Activated CD8-positive, alpha-beta memory T cell treated with anti-CD3 and anti-CD28 coated beads, Interleukin-2, amount 10 ng/mL, durations not matched to agents 7 days and 5 days (primary cell): ENCODE measurements at places on chromosomes 11 and 22. TPM values are rescaled to one million over a fixed set of nuclear protein-coding genes. Genes with fewer than 3 reads are reported as not detected.

Gene IGLL1
- 0.42 TPM for total RNA-seq

Gene CASP5
- total RNA-seq = not detected

DNA sequence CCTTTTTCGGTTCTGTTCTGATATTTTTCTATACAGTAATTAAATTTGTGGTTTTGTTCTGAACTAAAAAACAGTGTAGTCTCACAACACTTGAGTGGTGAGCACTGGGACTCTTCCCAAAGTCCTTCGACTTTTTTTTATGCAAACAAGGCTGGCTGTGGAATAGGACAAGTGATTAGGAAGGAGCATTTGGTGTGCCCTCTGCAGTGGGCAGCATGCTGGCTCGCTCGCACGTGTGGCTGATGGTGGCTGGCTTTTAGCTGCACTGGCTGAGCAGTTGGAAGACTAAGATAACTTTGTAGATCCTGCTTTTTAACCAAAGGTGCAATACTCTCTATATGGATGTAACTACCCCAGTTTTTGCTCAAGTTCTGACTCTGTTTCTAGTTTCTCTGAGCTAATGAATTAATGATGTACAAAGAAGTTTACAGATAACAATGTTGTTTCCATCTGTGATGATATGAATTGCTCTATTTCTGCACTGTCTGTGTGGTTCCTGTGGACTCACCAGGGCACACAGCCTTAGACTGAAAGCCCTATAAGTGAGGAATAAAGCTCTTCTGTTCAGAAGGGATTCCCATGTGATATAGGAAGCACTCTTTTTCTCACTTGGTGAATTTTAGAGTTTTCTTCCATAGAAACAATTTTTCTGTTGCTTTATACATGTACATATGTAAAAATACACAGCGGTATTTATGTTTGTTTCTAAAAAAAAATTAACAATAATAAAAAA lies 143.1 kb upstream of the RASSF10 start:
- H3K27me3 ChIP-seq = peaks cover 58% of the 10 kb centered on the region
- no peak overlapping the region for H3K4me3 ChIP-seq
- H3K4me1 ChIP-seq = peaks cover 3% of the 10 kb centered on the region
- no peak for DNase-seq

- no peaks in the 10 kb centered on the region for H3K27me3 ChIP-seq
- DNase-seq = no peak
- peaks cover 19% of the 10 kb centered on the region for H3K36me3 ChIP-seq
- H3K4me1 ChIP-seq = peaks cover 14% of the 10 kb centered on the region
- no peak overlapping the region for H3K27ac ChIP-seq
- no peak overlapping the region for H3K4me3 ChIP-seq
Measured at GRCh38 chr22:26709617-26710390, 52.4 kb downstream of the MIAT start.

Gene GGT5
- total RNA-seq = 0.40 TPM

DNA sequence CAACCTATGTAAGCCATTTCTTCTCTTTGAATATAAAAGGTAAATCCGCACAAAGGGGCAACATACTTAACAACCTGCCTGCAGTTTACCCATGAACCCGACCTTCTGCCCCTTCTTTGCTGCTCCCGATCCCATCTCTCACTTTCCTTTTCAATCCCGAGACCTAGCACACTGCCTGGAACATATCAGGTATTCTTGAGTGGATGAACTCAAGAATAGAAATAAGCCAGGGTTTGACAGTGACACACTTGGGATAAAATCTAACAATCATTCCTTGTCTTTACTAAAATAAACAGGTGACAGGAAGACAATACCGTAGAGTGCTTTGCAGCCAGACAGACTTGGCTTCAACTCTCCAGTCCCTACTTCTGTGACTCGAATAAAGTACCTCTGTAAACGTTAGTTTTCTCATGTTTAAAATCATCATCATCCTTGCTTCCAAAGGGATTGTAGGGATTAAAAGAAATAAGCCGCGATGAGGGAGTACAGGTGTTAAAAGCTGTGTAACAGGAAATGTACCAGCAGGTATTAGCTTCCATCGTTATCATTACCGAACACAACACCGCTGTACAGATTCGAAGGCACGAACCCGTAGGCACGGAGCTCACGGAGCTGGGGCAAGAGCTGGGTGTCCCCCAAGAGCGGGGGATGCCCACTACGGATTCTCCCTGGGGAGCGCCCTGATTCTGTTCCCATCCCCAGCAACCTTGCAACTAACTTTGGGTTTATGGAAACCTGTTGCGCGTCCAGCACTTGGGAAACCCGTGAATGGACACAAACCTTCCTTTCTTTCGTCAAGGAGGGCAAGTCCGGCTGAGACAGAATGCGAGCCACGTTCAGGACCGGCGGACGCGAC lies 720 bp downstream of the UFD1 start:
- H3K4me1 ChIP-seq = peaks cover 35% of the 10 kb centered on the region
- peak overlapping the region; percentile 98 for H3K27ac ChIP-seq
- H3K27me3 ChIP-seq = no peaks in the 10 kb centered on the region
- H3K36me3 ChIP-seq = peaks cover 18% of the 10 kb centered on the region
- DNase-seq = peak; percentile 50

DNA sequence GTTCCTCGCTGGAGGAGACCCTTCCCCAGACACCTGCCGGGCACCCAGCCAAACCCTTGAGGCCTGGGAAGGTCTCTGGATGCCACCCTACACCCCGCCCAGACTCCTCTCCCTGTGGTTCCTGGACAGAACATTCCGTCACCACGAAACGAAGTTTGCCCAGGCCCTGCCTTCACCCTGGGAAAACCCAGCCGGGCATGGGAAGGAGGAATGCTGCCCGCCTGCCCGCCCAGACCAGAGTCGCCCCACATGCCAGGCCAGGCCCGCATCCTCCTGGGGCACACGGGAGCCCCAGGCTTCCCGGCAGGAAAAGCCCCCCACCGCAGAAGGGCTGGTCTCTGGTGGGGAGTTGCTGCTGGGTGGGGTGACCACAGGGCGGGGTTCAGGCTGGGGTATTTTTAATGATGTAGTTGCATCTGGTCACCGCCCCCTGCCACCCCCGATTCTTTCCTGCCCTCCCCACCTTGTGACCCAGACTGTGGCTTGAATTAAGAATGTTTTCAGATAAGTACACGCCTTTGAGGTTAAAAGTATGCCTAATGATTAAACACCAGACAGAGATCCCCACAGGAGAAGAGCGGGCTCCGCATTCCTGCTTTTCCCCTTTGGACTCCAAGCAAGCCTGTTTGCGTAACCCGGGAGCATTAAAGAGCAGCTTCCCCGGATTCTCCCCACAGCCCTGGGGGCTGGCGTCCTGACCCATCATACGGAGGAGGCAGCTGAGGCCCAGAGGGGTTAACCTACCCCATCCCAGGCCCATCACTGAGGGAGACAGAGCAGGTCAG lies 44.6 kb upstream of the PPARA start:
- no peaks in the 10 kb centered on the region for H3K27me3 ChIP-seq
- H3K36me3 ChIP-seq = no peaks in the 10 kb centered on the region
- no peak for DNase-seq
- no peaks in the 10 kb centered on the region for H3K4me1 ChIP-seq
- no peak overlapping the region for H3K4me3 ChIP-seq

Gene SCO2
- total RNA-seq = 9.1 TPM

Gene OR8G5
- not detected for total RNA-seq

Gene LRRC74B
- total RNA-seq = not detected

DNA sequence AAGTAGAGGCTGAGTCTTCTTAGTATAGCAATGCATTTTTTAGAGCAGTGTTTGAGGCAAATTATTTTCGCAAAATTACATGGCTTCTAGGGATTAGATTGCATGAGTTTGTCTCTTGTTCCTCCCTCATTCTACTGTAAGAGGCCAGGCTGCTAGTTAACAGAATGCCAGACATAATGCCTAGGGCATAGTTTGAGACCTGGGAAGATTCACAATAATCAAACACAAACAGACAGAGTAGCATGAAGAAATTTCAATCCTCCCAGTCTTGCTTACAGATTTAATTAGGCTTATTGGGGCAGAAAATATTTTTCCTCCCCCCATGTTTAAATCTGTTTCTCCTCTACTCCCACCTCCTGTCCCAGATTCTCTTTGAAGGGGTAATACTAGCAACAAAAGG lies 48.3 kb downstream of the ARHGEF12 start:
- H3K27ac ChIP-seq = no peak overlapping the region
- no peak for DNase-seq
- H3K4me1 ChIP-seq = peaks cover 4% of the 10 kb centered on the region
- H3K27me3 ChIP-seq = peaks cover 3% of the 10 kb centered on the region

DNA sequence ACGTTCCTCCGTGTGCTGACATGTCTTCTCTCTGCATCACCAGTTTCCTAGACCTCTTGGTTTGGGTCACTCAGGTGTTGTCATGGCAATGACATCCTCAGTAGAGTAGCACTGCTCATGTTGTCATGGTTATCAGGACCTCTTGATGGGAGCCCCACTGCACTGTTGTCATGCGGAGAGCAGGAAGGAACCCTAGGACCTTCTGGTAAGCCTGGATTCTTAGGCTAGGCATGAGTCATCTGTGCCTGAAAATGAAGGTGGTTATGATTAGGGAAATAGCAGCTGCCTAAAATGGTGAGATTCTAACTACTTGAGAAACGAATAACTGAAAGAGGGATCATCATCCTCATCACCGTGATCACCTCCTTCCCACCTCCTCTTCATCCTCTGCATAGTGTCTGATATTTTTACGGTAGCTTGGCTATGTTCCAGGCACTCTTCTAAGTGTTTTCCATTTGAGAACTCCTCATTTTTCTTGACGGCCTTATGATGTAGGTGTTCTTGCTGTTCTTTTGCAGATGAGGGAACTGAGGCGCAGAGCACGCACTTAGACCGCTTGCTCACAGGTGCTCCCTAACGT lies 858.4 kb downstream of the NTM start:
- H3K4me3 ChIP-seq = no peak overlapping the region
- no peaks in the 10 kb centered on the region for H3K36me3 ChIP-seq
- H3K27ac ChIP-seq = no peak overlapping the region
- no peak for DNase-seq
- no peaks in the 10 kb centered on the region for H3K4me1 ChIP-seq

GRCh38 chr11:78810559-78811009 lies 235.9 kb upstream of the NARS2 start:
- peaks cover 5% of the 10 kb centered on the region for H3K27me3 ChIP-seq
- H3K27ac ChIP-seq = no peak overlapping the region
- no peak overlapping the region for H3K4me3 ChIP-seq
- H3K36me3 ChIP-seq = no peaks in the 10 kb centered on the region
- no peaks in the 10 kb centered on the region for H3K4me1 ChIP-seq
- no peak for DNase-seq

Gene GVQW3
- total RNA-seq = 3.5 TPM

- no peak overlapping the region for H3K27ac ChIP-seq
- no peak for DNase-seq
- no peaks in the 10 kb centered on the region for H3K27me3 ChIP-seq
Measured at GRCh38 chr11:21254055-21254454, 584.7 kb downstream of the NELL1 start.

- no peak overlapping the region for H3K4me3 ChIP-seq
- H3K27me3 ChIP-seq = peaks cover 8% of the 10 kb centered on the region
- no peak for DNase-seq
- no peak overlapping the region for H3K27ac ChIP-seq
- H3K4me1 ChIP-seq = peaks cover 51% of the 10 kb centered on the region
Measured at GRCh38 chr22:36544107-36544620, 15.2 kb upstream of the EIF3D start.

GRCh38 chr11:73532310-73532709 lies 65.6 kb downstream of the FAM168A start:
- peaks cover 4% of the 10 kb centered on the region for H3K4me1 ChIP-seq
- no peak overlapping the region for H3K27ac ChIP-seq
- H3K27me3 ChIP-seq = no peaks in the 10 kb centered on the region
- peaks cover 1% of the 10 kb centered on the region for H3K36me3 ChIP-seq

DNA sequence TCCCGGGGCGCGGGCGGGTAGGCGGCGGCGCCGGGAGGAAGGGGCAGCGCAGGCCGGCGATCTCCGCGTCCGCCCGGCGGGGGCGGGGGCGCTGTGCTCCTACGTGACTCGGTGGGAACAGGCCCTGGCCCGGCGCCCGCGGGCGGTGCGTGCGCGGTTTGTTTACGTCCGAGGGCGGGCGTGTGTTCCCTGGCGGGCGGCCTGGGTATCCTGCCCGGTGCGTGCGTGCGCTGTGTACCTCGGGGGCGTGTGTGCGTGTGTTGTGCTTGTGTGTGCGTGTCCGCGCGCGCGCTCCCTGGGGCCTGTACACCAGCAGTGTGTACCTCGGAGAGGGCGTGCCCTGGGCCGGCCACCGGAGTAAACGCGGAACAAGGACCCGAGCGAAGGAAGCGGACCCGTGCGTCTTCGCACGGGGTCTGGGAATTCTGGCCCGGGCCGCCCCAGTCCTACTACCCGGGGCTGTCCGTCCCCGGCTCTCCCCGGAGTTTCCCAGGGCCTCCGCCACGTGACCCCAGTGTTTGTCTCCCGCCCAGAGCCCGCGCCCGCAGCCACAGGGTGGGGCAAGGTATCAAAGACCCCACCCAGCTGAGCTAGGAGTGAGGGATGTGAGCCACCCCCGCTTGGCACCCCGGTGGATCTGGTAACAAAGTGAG lies 769 bp downstream of the MAFF start:
- H3K27ac ChIP-seq = peak overlapping the region; percentile 78

DNA sequence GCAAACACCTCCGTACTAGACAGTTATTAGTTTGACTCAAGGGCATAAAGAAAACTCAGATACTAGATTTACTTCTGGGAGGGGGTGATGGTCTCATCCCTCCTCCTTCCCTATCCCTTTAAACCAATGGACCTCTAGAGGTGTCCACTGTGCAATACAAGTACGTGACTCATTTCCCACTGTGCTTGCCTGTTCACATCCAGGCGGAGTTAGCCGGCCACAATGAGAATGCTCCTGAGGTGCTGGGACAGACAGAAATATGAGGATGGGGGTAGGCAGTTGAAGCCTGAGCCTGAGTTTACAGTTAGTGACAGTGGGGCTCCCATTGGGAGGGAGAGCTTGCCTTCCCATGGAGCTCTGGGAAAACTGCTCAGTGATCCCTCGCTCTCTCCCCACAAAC lies 8.4 kb upstream of the PMM1 start:
- H3K36me3 ChIP-seq = peaks cover 19% of the 10 kb centered on the region
- peaks cover 28% of the 10 kb centered on the region for H3K4me1 ChIP-seq
- no peak overlapping the region for H3K4me3 ChIP-seq
- H3K27ac ChIP-seq = no peak overlapping the region
- DNase-seq = no peak

Gene CDON
- total RNA-seq = 1.8 TPM

Gene F2
- not detected for total RNA-seq

- H3K36me3 ChIP-seq = no peaks in the 10 kb centered on the region
- peak overlapping the region; percentile 90 for H3K27ac ChIP-seq
- DNase-seq = peak; percentile 83
- H3K4me3 ChIP-seq = peak overlapping the region; percentile 82
- H3K27me3 ChIP-seq = no peaks in the 10 kb centered on the region
Measured at GRCh38 chr11:64810891-64811272, 531 bp upstream of the MEN1 start.
